GM18507 (cell line): ENCODE measurements at places on chromosomes 12 and 14.

DNA sequence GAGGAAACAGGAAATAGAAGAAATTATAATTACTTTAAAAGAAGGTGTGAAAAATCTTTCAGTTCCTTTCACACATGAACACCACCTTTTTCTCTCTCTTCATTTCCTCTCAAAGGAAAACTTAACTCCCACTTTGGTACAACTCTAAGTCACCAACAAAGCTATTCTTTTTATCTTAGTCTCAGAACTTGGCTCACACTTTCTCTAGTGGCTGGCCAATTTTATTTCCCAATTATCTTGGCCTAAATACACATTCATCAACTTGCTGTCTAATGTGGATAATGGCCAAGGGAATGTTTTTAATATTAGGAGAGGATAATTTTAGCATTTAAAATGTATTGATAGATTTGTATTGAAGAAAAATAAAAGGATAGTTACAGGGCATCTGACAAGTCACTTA, 64.5 kb upstream of the NAV3 start:
- no peak for DNase-seq

GRCh38 chr12:52210186-52210924, 18.5 kb upstream of the KRT80 start:
- no peak for DNase-seq

DNA sequence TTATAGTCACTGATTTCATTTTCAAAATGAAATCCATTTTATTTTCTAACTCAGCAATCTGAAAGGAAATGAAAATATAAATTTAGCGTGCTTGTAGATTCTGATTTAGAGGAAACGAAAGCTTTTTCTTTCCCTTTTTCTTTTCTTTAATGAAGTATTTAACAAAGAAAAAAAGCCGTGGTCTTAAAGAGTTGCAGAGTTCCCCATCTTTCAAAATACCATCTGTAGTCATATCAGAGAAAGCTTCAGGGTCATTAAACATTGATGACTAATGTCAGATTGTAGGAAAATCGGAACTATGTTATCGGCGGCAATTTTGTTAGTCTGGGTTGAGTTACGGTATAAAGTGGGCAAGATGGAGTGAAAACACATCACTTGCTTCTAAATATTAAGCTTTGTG, 32.3 kb downstream of the DRAM1 start:
- DNase-seq, result no peak

- DNase-seq, result no peak
These were observed 12.7 kb downstream of the CCDC197 start for GRCh38 chr14:94009767-94010166.

GRCh38 chr12:62700091-62700880, 233.7 kb downstream of the MON2 start:
- no peak for DNase-seq

DNA sequence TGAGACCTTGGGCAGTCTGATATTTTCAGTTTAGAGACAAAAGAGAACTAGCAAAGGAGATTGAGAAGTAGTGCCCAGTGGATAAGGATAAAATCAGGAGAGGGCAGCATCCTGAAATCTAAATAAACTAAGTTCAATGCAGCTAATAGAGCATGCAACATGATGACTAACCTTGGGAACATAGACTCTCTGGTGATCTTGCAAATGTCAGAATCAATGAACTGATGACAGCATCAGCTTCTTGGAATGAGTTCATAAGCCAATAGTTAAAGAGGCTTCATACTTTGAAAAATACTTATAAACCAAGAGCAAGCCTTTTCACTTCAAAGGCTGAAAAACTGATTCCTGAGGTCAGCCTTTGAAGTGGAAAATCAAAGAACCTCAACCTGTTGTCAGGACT, 8.2 kb downstream of the TAS2R19 start:
- DNase-seq, result no peak

GRCh38 chr12:64457032-64457431, 5.1 kb downstream of the TBK1 start:
- DNase-seq, result no peak

- no peak for DNase-seq
These were observed 84.9 kb upstream of the DUSP6 start for GRCh38 chr12:89437231-89437630.

DNA sequence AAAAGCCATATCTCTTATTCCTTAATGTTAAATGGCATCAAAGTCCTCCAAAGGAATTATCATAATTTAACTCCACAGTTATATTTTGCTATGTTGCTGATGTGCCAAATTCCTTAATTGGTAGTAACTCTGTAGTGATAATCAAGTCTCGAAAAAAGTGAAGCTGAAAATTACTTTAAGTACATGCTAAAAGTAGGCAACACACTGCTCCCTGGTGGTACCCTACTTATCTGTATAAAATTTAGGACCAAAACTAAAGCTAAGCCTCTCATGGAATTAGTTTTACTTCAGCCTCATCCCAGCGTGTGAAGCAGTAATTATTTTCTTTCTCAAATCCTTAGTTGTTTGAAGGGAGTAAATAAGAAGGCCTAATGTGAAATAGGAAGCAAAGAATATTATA, 132.8 kb downstream of the TTLL5 start:
- DNase-seq, result no peak
